Stimulated activated CD4-positive, alpha-beta T cell treated with anti-CD3 and anti-CD28 coated beads, Interleukin-2, amount 100 ng/mL, for 48 hours (primary cell): ENCODE measurements at places on chromosomes 13 and 19.

- no peak for DNase-seq
Observed at GRCh38 chr13:66265371-66265770, 964.8 kb downstream of the PCDH9 start.

DNA sequence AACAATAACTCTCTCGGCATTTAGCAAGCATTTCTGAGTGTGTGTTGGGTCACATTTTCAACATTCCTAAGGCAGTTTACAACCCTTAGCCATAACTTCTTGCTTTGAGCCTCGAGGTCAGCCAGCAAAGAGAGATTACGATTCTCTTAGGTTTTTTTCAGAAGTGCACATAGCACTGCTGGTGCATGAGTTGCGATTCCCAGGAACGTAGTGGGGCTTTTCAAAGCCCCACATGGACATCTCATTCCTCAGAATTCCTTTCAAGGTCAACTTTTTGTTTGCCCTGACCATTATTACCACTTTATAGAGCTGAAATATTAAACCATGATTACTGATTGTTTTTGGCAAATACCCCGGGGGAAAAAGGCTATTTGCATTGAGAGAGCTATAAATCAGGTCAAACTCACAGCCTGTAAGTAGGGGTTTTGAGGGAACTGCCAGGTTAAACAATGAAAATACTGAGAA, 705.3 kb downstream of the GPC5 start:
- DNase-seq = no peak

GRCh38 chr13:97344265-97345175, 89.4 kb upstream of the RAP2A start:
- peak; percentile 26 for DNase-seq

DNA sequence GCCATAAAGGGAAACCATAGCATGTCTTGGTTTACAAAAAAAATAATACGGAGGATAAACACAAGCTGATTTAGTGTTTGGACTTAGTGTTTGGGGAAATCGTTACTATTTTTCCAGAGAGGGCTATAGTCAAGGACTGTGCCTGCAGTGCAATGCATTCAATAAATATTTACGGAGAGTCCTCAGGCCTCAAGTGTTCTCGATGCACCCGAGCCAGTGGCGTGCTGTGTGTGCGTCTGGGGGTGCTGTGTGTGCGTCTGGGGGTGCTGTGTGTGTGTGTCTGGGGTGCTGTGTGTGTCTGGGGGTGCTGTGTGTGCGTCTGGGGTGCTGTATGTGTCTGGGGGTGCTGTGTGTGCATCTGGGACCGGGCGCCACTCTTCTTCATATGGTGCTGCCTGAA, 71.7 kb upstream of the GTF3A start:
- DNase-seq = no peak

DNA sequence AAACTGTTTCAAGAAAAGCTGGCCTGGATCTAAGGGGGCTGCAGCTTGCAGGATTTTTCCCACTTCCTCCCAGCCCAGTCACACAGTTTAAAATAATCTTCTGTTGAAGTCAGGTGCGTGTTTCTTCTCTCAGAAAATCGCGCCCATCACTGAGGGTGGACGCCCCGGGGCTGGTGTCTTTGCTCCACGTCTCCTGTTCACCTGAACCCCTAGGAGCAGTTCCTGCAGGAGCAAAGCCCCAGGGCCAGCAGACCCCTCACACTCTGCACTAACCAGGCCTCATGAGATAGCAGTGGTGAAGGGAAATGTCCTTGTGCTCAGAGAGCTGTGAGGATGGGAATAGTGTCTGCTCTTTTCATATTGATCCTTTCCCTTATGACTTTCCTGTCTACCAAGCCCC, 920 bp upstream of the SIGLEC7 start:
- DNase-seq = no peak

DNA sequence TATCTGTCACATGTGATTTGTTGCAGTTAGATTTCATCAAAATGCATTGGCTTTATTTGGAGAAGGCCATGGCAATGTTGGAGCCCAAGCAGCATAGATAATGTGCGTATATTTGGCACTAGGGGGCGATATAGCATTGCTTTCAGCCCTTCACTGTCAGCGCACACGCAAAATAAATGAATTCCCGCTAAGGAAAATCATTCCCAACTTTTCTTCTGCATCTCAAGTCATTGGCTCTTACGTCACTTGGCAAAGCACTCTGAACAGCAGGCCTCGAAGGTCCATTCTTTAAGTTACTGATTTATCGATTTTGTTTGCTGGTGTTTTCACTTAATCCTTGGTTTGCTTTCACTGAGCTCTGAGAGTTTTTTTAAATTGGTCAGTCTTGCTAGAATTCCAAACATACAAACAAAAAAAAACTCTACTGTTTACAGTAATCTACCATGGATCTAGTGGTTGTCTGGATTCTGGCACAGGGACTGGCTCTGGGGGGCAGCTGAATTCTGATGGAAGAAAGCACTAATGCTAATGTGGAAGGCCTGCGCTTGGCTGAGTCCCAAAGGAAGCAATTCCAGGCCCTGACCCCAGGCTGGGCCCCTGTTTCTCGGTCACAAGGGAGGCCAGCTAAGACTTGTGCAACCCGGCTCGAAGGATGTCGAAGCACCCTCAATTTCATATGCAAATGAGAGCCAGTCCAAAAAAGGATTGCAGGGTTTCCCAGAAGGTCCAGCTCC, 97.7 kb upstream of the IPO5 start:
- DNase-seq = peak; percentile 8

DNA sequence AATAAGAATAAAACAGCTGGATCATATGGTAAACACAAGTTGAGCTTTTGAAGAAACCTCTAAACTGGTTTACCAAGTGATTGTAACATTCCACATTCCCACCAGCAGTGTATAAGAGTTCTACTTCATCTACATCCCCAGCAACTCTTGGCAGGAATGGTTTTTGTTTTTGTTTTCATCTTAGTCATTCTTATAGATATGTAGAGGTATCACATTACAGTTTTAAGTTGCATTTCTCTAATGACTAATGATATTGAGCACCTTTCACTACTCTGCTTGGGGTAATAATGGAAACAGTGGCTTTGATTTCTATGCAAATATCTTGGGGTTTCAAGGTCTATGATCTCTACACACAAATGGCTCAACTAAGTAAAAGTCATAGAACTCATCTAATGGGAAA, 614.5 kb downstream of the TBC1D4 start:
- no peak for DNase-seq

- no peak for DNase-seq
Observed at GRCh38 chr13:49346460-49346859, 97.4 kb downstream of the CAB39L start.

- DNase-seq = no peak
Observed at GRCh38 chr13:23144431-23144830, 36.3 kb upstream of the SGCG start.

GRCh38 chr19:51200071-51200666, 24.7 kb upstream of the CD33 start:
- DNase-seq = no peak

- no peak for DNase-seq
Observed at GRCh38 chr13:113428469-113428865, 24.8 kb downstream of the ADPRHL1 start.

DNA sequence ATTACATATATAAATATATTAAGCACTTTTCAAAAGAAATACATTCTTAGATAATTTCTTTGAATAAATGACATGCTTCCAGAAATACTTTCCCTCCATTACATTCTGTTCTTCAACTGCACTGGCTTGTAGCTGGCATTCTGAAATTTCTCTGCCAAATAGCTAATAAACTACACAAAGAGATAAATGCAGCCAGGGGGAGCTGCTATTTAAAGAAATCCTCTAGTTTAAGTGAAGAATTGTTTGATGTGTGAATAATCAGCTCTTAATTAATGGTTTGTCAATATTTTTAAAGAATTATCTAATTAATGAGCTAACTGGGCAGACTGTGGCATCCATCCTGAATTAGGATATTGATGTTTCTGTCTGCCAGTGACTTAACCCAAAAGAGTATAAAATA, 30.7 kb downstream of the SLC7A1 start:
- DNase-seq = no peak

DNA sequence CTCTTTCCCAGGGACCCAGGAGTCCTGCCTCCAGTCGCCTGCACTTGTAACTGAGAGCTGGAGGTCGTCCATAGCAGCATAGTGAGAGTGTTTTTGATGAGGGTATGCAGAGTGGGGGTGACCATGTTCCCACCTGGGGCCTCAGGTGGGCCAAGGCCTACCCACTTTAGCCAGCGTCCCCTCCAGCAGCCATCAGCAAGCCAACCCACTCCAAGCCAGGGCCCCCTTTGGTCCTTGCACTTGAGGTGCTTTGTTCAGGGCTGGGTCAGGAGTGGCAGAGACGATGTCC, 11.9 kb upstream of the SMG9 start:
- DNase-seq = no peak

GRCh38 chr13:50209631-50210030, 194.4 kb downstream of the KCNRG start:
- no peak for DNase-seq

DNA sequence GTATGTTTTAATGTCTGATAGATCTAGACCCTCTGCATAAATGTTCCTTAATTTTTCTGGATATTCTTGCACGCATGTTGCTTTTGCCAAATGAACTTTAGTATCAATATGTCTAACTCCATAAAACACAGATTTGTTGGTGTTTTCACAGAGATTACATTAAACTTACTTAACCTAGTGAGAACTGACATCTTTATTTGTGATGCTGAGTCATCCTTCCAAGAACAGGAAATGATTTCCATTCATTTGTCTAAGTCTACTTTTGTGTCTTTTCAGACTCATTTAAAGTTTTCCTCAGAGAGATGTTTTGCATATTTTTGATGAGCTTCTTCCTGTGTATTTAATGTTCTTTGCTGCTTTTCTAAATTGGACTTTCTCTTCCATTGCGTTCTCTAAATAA, 184.0 kb downstream of the SLC7A1 start:
- no peak for DNase-seq

DNA sequence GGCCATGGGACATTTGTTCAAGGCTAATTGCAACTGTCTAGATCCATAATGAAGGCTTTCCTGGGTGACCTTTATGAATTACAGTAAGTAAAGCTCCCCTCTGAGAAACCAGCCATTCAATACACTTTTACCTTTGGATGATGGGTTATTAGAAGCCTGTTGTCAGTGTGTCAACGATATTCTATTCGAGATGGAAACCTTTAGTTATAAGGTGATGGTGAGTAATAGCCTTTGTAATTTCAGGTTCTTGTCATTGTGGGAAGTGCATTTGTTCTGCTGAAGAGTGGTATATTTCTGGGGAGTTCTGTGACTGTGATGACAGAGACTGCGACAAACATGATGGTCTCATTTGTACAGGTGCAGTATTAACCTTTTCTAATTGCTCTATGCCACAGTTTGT, 261.7 kb downstream of the ITGBL1 start:
- no peak for DNase-seq

DNA sequence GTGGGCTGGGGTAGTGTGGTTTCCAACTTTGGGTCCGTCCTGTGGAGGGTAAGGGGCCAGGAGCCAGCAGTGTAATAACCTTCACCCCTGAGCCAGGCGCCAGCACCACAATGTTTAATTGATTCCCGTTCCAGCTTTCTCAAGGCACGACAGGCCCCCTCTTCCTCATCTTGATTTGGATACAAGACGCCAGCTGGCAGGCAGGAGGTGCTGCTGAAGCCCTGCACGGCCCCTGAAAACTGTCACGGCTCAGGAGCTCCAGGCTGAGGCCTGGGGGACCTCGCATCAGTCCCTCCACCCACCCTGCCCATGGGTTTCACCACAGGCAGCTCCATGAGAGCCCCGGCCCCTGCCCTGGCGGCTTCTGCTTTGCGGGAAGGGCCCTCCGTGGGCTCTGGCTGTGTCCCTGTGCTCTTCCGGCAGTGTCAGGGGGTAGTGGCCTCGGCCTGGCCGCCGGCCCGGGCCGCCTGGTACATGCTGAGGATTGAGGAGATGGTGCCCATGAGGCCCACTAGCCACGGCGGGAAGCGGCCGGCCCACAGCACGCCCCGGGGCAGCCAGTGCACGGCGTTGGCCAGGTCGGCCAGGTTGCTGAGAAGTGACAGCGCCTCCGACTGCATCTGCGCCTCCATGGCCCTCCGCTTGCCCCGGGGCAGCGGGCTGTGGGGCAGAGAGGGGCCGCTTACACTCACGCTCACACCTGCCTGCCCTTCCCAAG, 11.9 kb downstream of the PEX11G start:
- no peak for DNase-seq

GRCh38 chr19:48631225-48631624, 6.0 kb downstream of the DBP start:
- DNase-seq = no peak

DNA sequence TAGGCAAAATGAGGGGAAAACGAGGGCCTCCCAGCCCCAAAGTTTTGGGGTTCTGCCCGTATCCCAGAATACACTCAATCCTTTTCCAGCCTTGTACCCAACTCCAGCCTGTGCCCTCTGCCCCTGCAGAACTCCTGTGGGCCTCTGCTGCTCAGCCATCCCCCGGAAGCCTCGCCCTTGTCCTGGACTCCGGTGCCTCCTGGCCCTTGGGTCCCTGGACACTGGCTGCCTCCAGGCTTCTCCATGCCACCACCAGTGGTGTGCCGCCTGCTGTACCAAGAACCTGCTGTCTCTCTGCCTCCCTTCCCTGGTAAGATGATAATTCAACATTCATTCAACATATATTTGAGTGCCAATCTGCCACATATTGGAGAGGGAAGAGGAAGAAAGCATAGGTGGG, 3.8 kb downstream of the DMRTC2 start:
- DNase-seq = no peak

DNA sequence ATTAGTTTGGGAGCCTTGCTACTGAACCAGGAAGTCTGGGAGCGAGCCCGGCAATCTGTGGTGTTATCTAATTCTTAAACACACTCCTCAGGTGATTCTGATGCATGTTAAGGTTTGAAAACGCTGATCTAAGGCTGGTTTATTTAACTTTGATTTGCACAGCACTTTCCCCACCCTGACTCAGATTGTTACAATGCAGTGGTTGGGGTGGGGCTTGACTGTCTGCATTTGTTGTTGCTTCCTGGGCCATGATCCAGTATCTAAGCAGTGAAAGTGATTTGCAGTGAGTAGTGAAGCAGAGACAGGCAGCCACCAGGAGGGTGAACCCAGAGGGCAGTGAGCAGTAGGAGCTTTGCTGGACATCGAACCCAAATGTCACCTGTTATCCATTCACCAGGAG, 81.6 kb upstream of the ARGLU1 start:
- no peak for DNase-seq

- DNase-seq = no peak
Observed at GRCh38 chr13:114032126-114032799, 58.4 kb upstream of the C13orf46 start.

DNA sequence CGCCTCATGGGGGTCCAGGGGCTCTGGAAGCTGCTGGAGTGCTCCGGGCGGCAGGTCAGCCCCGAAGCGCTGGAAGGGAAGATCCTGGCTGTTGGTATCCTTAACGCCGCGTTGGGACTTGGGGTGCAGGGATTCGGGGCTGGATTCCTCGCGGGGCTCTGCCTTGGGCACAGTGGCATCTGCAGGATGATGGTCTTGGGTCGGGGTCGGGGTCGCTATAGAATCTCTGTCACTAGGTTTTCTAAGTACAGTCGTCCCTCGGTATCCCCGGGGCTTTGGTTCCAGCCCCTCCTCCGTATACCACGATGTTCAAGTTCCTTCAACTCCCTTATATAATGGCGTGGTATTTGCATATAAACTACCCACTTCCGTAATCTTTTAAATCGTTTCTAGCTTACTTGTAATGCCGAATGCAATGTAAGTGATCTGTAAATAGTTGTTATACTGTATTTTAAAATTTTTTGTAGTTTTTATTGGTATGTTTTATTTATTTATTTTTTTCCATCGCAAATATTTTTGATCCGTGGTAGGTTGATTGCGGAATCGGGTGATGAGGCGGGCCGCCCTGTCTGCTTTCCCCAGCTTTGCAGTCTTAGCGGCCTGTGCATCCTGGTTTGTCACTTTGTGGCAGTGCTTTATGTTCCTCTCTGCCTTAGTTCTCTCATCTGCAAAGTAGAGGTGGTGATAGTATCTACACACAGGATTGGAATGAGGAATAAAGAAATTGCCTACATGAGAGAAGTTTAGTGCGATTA, 606 bp downstream of the ERCC5 start:
- peak; percentile 21 for DNase-seq
